ENCODE measurements at places on chromosomes 16 and 17.

- DNase-seq, result no peak
These were observed 11.4 kb downstream of the SLC7A6 start for GRCh38 chr16:68275611-68276191.

GRCh38 chr16:26765087-26765486, 301.6 kb upstream of the C16orf82 start:
- no peak for DNase-seq

DNA sequence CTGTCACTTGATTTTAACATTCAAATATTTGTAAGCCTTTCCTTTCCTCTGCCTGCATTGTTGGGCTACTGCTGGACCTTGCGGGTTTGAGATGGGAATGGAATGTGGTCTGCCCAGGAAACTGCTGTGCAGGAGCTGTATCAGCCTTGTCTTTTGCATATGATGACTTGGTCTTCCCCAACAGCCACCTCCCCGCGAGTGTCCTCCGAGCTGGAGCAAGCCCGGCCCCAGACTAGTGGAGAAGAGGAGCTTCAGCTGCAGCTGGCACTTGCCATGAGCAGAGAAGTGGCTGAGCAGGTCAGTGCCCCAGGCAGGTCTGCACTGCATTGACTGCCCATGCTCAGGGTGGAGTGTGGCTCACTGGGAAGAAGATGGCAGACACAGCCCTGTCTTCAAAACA, 52.8 kb downstream of the B9D1 start:
- no peak for DNase-seq

GRCh38 chr16:66801320-66802105, at the start of gene TERB1:
Gene TERB1, minus strand, starts transcription at chr16:66801584. Its CDS starts 4,786 bp downstream, at chr16:66796798.
- DNase-seq, result peak; percentile 52

- DNase-seq, result no peak
These were observed 13.8 kb upstream of the PLCG2 start for GRCh38 chr16:81765111-81765919.

DNA sequence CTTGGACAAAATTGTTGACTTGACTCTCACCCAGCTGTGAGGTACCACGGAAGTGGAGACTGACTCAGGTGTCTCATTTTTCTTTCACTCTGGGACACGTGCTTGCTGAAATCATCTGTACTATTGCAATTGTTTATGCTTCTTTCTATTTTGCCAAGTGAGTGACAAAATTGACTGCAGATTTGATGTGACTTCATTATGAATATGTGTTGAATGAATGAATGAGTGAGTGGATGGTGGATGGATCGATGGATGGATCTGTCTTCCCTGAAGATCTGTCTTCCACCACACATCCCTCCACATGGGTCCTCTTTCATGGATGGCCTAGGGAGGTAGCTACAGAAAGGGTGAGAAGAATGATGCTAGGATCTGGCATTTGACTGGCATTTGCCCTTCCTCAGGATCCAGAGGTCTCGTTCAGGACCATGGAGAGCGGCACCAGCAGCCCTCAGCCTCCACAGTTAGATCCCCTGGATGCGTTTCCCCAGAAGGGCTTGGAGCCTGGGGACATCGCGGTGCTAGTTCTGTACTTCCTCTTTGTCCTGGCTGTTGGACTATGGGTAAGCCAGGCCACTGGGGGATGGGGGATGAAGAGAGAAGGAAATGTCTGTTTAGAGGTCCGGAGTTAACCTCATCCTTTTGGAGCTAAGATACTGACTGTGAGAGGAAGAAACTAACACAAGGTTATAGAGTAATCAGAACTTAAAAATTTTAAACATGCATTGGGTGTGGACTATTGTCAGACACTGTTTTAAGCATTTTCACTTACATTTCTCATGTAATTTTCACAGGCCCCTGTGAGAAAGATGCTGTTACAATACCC, 12.7 kb downstream of the SLC5A11 start:
- DNase-seq, result no peak

GRCh38 chr17:9850151-9850550, 24.4 kb downstream of the GLP2R start:
- DNase-seq, result no peak

GRCh38 chr16:77946823-77947222, 75.5 kb upstream of the CLEC3A start:
- DNase-seq, result no peak

DNA sequence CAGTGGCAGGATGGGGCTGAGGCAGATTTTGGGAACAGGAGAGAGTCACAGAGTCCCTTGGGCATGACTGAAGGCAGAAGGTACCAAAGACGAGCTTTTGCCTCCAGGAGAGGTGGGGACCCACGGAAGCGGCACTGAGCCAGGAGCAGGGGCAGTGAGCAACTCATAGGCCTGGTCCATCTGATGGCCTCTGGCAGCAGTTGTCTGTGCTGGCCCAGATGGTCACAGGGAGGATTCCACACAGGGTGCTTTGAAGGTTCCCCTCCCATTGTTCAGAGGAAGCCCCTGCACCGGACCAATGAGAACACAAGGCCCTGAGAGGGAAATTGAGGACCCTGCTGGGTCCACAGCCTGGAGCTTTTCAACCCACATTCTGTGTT, 360.3 kb upstream of the TNRC6C start:
- DNase-seq, result no peak

DNA sequence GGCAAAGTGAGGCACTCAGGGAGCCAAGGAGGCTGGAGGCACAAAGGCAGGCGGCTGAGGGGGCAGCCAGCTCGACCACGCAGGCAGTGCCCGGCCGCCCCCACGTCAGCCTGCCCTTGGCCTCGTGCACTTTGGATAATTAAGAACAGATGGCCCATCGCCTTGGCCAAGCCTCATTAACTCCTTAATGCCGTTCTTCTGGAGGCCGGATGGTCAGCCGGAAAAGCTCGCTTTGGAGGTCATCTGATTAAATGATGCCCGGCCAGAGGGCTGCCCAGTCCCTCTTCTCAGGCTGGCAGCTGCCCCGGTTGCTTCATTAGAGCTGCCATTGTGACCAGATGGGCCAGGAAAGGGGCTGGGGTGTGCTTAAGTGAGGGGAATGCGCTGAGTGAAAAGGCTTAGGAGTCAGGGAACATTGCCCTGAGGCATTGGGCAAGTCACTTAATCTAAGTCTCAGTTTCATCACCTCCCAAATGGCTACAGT, 364.0 kb downstream of the NPIPA8 start:
- DNase-seq, result no peak

DNA sequence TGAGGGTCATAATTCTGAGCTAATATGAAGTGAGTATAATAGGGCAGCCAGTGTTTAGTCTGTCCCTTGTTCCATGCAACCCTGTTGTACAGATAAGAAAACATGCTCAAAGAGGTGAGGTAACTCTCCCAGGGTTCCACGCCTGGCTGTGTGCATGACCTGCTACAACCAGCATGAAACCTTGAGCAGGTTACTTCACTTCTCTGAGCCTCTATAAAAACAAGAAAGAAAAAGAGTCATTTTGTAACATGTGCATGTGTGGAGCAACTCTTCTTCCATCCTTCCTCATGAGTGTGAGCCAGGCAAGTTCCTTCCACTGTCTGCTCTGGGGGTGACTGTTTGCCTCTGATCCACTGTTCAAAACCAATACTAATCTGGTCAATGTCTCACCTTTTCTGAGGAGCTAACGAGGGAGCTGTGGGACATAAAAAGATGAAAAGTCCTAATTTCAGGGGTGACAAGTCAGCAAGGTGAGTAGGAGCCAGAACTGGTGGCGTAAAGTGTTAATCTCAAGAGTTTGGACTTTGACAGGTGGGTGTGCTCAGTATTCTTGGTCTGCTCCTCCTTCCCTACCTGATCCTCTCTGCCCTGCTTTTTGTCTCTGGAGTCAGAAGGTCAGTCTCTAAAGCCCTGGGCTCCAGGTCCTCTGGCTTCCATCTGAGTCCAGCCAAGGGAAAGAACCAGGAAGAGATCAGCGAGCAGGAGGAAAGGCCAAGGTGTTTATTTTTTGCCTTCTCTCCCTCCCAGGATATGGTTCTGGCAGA, 21.5 kb downstream of the GFOD2 start:
- DNase-seq, result no peak

DNA sequence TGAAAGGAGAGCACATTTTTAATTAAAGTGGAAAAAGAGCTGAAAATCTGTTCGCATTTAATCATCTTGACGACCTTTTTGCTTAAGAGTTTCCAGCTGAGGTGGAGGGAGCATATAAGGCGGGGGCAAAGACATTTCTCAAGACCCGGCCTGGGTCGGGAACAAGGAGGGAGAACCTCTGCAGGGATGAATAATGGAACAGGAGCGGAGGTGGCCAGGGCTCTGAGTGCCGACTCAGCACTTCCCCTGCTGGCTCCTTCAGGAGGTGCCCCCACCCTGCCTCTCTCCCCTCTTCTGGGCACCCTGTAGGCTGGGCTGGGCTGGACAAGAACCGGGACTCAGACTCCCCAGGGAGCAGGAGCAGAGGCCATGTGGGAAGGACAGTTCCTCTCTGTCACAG, 7.9 kb upstream of the NGFR start:
- no peak for DNase-seq

GRCh38 chr16:80167657-80168390, 373.0 kb upstream of the DYNLRB2 start:
- DNase-seq, result no peak

DNA sequence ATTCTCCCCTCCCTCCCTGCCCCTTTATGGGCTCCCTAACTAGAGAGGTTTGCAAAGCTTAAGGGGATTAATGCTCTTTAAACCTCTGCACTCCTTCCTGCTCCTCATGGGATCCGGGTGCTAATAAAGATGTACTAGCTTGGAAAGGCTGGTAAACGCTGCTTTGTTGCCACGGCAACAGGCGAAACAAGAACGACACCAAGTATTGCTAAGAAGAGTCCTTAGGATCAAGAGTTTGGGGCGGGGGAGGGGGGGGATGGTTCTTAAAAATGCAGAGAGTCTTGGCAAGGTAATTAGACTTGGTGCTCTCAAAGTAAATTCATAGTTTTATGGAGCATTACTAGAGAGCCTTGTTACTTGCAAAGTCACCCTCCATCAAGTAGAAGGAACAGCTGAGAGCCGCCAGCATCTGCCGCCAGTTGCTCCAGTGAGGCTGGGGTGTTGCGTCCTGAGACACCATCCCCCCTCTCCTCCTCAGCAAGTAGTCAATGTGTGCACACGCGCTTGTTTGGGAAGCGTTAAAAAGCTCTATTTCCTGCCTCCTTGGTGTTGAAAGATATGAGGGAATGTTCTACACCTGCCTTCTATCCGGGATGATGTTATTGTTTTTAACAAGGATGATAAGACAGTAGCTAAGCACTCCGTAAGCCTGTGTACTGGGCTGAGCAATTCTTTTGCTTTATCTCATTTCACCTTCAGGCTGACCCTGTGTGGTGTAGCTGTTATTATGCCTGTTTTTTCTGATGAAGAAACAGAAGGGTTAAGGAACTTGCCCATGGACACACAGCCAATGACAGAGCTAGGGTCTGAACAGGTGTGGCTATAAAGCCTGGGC, 190.9 kb downstream of the CCDC182 start:
- DNase-seq, result no peak

DNA sequence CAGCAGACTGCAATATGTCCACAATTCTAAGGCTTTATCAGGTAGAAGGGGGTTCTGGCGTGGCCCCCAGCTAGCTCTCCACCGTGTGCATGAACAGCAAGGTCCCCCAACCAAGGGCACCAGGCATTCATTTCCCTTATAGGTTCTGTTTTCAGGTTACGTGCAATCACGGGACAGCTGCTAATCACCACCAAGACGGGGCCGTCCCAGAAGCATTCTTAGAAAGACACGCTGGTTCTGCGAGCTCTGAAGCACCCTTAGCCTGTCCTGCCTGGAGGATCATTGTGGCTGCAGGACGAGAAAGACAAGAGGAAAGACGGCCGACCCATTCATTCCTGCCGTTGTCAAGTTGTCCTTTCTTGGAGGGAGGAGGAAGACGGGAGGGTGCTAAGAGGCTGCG, 302.9 kb downstream of the SOX9 start:
- DNase-seq, result no peak

DNA sequence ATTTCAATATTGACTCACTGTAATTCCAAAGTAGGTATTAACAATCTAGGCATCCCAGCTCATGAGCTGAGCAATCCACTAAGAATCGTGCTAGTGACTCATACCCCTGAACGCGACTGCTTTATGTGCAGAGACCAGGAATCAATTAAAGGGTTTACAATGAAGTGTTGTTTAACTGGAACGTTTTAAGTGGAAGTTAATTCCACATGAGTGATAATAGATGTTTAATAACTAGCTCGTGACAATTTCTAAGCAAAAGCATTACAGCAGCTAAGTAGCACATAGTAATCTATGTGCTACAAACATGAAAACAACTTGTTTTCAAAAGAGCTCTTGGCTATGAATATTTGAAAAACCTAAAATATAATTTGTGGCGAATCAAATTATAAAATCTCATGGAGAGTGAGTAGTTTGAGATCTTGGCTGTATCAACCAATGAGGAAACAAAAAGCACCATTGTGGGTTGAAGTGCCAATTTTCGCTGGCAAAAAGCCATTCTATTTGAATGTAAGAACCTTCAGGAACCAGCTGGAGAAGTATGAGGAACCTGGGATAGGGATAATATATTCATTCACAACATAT, 9.4 kb downstream of the GJC1 start:
- no peak for DNase-seq

- DNase-seq, result no peak
These were observed 29.8 kb downstream of the PRSS54 start for GRCh38 chr16:58264961-58265479.

DNA sequence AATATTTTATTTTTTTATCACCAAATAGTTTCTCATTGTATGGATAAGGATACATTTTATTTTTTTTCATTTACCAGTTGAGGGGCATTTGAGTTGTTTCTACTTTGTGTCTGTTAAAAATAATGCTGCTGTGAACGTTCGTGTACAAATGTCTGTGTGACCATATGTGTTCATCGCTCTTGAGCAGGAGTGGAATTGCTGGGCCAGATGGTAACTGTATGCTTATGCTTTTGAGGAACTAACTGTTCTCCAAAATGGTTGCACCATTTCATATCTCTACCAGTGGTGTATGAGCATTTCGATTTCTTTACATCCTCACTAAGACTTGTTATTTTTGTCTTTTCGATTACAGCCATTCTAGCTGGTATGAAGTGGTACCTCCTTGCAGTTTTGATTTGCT, 212.5 kb upstream of the N4BP1 start:
- DNase-seq, result no peak

DNA sequence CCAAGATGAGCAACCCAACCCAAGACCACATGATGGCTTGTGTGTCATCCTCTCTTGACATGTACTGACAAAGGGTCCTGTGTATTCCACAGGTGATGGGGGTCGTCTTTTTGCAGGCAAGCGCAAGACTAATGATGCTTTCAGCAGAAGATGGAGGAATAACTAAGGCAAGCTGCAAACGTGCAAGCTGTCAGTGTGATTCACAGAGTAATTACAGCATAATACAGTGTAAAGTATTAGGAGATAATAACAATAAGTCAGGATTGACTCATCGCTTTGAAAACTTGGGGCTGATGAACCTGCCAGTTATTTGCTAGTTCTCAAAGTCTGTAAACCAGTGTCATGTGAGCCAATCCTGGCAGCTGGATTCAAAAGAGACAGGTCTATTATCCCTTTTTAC, 41.6 kb upstream of the ASIC2 start:
- DNase-seq, result no peak

- no peak for DNase-seq
These were observed 145.7 kb upstream of the IRX3 start for GRCh38 chr16:54431997-54432896.

GRCh38 chr17:47733674-47734410, 806 bp downstream of the TBX21 start:
- DNase-seq, result no peak

Data from H1 (cell line).